NCI-H524 (cell line): ENCODE measurements at places on chromosomes 1 and 21.
A peak's percentile ranks its signal among the peaks of the same experiment; 100 is the strongest.

GRCh38 chr1:25677193-25677773, 60.7 kb downstream of the MAN1C1 start:
- DNase-seq, result no peak

GRCh38 chr1:197268012-197268411, at the start of gene CRB1:
CRB1 (plus strand) TSS chr1:197268252; CDS start chr1:197268413, 161 bp downstream.
- peak; percentile 45 for DNase-seq

DNA sequence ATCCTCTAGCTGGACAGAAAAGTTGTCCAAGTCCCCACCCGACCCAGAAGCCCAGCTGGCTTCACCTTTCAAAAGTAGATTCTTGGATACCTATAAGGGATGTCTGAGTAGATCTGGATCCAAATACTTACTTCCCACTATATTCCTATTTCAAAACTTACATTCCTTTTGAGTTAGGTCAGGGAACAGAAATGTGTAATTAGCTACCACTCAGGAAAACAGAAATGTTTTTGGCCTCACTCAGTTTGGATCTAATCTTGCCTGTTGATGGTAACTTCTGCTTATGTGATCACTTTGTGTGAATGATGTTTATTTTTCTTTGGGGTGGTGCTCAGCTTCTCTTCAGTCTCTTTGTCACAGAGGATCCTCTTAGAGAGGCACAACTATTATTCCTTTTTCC, 814.4 kb upstream of the RGS18 start:
- no peak for DNase-seq

GRCh38 chr1:33302325-33302724, 18.6 kb downstream of the A3GALT2 start:
- no peak for DNase-seq

DNA sequence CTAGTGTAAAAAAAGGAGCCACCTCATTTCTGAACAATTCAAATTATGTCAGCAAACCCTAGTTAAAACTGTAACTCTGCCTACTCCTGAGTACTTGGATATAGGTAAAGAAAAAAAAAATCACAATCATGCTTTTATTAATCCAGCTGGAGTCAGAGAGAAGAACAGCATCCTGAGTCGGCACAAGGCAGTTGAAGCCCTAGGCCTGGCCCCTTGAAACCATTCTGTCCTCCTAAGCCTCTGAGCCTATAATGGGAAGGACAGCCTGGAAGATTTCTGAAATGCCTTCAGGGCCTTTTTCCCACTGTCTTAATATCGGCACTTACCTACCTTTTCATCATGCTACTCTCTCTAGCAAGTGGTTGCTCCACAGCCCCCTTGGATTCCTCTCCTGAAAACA, 32.5 kb downstream of the CDC42BPA start:
- no peak for DNase-seq

- DNase-seq, result peak; percentile 36
These were observed 2.8 kb downstream of the RGS16 start for GRCh38 chr1:182601416-182601786.

- peak; percentile 77 for DNase-seq
These were observed 534 bp downstream of the KCNH1 start for GRCh38 chr1:211133393-211133835.

DNA sequence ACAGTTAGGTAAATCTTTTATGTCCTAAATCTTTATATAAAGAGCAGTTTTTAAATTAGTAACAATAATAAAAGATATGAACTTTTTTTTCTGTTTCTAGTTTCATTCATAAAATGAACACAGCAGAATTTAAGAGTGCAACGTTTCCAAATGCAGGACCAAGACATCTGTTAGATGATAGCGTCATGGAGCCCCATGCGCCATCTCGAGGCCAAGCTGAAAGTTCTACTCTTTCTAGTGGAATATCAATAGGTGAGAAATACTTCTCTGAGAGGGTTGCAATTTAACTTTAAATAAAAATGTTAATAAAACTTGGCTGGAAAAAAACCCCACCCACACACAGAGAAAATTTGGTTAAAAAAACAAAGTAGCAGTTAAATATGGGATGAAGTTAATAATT, 15.0 kb upstream of the ANGPTL1 start:
- DNase-seq, result no peak

DNA sequence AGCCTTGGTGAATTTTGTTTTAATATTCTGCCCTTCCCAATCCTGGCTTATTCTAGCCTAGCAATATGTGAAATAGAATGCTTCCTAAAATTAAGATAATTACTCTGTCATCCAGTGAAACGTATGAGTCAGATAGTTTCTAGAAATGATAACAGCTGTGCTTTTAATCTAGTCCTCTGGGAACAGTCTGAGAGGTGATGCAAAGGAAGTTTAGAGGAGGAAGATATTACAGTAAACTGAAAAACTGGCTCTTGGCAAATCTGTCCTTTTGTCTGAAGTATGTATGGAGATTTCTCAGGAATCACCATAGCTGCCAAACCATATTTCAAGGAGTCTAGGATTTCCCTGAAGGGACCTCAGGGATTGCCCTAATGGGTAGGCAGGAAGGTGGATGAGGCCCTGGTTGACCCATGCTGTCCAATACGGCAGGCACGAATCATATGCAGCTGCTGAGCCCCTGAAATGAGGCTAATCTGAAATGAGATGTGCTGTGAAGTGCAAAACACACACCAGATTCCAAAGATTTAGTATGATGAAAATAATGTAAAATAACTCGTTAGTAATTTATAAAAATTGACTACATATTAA, 70.8 kb upstream of the LBR start:
- DNase-seq, result peak; percentile 43

DNA sequence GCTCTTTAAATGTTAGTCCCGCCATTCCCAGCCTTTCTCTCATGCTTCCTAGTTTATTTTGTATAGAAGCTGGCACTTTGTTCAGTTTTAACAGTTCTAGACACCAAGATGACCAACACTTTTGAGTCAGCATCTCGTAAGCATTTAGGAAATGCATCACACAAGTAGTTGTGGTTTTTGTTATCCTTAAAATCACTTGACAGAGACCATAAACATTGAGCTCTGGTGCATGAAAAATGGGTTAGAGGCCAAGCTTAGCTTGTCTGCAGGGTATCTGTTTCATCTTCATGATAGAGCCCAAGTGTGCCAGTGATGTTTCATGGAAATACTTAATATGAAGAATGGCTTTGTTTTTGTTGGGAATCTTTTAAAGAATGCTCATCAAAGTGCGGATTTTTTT, 159.7 kb downstream of the DISP1 start:
- no peak for DNase-seq

- DNase-seq, result no peak
These were observed 458.0 kb upstream of the DEPDC1 start for GRCh38 chr1:68954841-68955240.

GRCh38 chr1:1004420-1004779, 4.5 kb upstream of the HES4 start:
- DNase-seq, result no peak

DNA sequence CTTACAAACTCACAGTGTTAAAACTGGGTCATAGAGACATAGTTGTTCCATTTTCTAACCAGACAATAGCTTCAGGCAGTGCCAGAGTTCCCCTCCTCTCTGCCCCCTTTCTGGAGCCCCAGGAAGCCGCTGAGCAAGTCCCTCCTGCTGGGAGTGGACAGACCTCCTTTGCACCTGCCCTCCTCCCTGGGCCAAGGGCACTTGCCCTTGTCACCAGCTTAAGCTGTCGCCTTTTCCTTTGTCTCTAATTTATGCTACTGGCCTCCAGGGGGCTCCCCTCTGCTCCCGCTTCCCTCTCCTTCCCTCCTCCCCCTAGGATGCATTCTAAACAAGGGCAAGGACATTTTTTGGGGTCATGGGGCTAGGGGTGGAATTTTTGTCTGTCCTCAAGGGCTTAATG, 182.4 kb downstream of the MIS18A start:
- DNase-seq, result peak; percentile 66

- peak; percentile 98 for DNase-seq
These were observed at the start of gene OLIG2 for GRCh38 chr21:33025489-33026442. OLIG2 (plus strand) TSS chr21:33025935; CDS start chr21:33026863, 928 bp downstream.

GRCh38 chr1:115796036-115796435, 27.5 kb upstream of the CASQ2 start:
- DNase-seq, result no peak

GRCh38 chr1:98903726-98904125, 100.9 kb downstream of the PLPPR5 start:
- DNase-seq, result no peak
